ENCODE measurements at places on chromosomes 2 and 18.

GRCh38 chr2:30709516-30709915, 97.7 kb downstream of the CAPN13 start:
- DNase-seq, result no peak

DNA sequence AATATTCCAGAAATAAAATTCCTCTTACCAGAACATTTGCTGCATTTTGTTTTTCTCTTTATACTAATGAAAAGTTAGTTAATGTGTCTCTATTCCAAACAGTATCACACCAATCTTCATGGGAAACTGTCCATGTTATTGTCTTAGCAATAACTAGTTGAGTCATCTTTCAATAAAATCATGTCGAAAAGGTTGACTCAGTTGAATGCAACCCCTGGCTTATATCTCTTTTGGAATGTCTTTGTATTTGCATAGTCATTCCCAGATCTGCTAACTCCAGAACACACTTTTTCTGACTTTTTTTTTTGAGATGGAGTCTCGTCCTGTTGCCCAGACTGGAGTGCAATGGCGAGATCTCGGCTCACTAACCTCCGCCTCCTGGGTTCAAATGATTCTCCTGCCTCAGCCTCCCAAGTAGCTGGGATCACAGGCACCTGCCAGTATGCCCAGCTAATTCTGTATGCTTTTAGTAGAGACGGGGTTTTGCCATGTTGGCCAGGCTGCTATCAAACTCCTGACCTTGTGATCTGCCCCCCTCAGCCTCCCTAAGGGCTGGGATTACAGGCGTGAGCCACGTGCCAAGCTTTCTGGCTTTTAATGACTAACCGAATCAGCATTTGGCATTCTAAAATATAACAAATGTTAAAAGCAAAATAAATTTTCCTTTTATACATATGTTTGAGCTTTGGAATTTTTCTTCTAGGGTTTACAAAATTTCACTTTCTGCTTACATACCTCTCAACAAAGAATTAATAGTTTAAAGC, 133.2 kb upstream of the GULP1 start:
- no peak for DNase-seq

GRCh38 chr2:191351298-191351697, 106.1 kb downstream of the MYO1B start:
- DNase-seq, result no peak

DNA sequence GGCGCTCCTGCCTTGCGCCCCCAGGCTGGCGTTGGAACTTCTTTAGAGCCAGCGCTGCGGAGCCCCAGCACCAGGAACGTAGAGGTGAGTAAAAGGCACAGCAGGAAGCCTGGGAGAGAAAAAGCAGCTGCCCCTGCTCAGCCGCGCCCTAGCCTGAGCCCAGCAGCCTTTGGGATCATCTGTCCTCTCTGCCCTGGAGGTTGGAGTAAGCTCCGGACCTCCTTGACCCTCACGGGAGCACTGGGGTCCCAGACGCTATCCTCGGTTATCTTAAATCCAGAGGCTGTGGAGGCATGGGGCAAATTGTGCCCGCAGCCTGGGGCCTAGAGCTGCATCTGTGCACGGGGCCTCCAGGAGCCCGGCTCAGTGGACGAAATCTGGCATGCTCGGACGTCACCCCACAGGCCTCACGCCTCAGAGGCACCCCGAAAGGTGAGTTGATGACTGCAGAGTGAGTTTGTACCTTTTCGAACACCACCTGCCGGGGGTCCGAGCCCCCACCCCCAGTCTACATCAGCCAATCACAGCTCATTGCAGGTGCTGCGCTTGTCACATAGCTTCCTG, 1.6 kb upstream of the SLC66A2 start:
- DNase-seq, result no peak

DNA sequence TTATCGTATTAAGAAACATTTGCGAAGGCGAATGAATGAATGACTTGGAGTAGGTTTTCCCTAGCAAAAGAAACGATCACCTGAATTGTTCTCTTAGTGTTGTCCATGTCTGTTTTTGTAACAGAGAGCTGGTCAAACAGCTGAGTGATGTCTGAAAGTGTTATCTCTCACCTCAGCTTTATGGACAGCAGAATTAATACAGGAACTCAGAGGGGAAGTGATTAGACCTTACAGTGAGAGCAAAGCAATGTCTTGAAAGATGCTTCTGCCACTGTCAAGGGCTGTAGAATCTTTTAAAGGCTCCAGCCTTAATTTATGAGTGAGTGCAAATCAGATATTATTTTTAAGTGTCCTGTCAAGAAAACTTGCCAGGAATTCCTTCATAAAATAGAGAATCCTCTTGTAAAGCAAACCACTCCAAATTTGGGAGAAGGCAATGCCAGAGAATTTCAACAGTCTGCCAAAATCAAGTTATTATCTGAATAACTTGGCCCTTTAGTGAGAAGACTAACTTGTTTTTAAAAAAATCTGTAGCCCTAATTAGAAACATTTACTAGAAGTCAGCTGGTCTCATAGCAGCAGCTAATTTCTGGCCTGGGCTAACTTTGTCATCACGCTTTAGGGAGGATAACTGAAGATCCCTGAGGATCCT, 60.7 kb downstream of the CDC42EP3 start:
- no peak for DNase-seq

GRCh38 chr18:75169411-75169810, 39.5 kb downstream of the PTGR3 start:
- DNase-seq, result no peak

DNA sequence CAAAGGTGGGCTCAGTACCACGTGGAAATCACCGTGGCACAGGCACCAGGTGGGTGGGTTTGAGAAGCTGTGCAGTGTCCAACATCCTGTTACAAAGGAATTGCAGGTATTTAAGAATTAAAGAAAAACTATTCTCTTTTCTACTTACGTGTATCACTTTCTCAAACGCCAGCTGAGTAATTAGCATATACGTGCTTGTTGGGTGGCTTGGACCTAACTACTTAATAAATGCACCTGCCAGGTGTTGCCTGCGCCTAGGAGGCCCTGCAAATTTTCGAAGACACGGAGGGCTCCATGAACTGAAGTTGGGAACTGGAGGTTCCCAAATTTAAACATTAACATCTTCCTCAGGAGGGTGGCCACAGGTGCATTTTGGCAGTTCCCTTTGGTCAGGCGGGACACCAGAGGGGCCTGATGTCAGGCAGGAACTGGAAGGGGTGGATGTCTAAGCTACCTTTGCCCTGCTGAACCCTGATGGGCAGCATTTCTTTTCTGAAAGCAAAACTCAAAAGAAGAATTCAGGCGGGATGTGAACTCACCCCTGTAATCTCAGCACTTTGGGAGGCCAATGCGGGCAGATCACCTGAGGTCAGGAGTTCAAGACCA, 84.8 kb downstream of the HS6ST1 start:
- no peak for DNase-seq
